ENCODE measurements at places on chromosomes 2 and 18. TPM values are rescaled to one million over a fixed set of nuclear protein-coding genes. Genes with fewer than 3 reads are reported as not detected.
A peak's percentile ranks its signal among the peaks of the same experiment; 100 is the strongest.

DNA sequence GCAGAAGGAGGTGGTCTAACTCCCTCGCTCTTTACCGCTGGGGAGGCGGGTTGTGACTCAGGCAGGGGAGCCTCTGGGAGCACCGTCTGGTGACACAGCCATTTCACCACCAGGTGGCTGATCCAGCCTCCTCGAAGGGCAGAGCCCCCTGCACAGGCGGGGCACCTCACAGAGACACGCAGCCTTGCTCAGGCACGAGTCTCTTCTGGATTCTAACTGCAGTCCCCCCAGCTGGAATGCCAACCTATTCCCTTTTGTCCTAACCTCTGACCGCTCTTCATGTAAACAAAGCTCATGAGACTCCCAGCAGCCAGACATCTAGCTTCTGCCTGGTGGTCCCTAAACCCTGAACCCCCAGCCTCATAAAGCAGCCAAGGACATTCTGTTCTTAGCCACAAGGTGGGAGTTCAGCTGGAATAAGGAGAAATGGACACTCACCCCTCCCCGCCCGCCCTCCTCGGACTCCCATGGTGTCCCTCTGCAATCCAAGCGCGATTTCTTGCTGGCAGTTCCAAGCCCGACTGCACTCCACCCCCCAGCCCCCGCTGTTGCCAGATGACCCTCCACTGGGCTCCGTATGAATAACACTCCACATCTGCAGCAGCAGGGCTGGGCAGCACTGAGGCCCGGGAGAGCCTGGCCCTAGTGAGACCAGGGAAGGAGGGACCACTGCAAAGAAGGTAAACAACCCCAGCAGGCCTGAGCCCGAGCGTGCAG is 84.3 kb downstream of the TNS1 start:
- DNase-seq: peak; percentile 37

DNA sequence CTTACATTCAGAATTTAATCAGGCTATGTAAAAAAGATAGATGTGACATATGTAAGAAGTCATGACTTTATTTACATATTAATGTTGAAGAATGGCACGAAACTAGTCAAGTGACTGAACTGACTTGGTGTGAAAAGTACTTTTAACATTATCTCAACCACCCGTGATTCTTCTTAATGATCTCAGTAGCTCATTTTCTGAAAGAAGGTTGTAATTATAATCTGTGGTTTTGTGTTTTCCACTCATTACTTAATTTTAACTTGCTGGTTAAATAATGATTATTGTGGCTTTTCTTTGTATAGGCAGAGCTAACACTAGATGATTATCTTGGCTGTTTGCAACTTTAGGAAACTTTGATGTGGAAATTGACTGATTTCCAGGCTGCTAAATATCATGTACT is 18.5 kb downstream of the KCNJ13 start:
- DNase-seq: no peak

The RGPD4 gene
- total RNA-seq: not detected

- DNase-seq: no peak
Measured at GRCh38 chr2:210207929-210208328, 17.3 kb downstream of the ACADL start.

DNA sequence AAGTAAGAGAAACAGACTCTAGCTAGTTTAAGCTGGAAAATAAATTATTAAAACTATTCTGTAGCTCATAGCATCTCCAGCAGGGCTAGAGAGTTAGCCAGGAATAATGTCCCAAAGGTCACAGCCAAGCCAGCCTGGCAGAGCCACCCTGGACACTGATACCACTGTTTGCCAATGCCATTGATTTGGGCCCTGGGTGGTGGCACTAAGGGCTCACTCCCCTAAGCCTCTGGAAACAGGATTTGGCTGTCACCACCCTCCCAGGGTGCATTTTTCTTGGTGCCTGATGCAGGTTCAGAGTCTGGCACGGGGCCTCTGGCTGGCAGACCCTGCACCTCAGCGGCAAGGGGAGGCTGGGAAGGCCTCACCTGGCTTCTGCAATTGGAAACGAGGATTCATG is 7.1 kb downstream of the SH2D6 start:
- DNase-seq: no peak

- DNase-seq: no peak
Measured at GRCh38 chr18:44918142-44918476, 237.4 kb downstream of the SETBP1 start.

The SUPT7L gene
- 39.1 TPM for total RNA-seq

The EFHD1 gene
- 1.6 TPM for total RNA-seq

The GAL3ST2 gene
- total RNA-seq: not detected

DNA sequence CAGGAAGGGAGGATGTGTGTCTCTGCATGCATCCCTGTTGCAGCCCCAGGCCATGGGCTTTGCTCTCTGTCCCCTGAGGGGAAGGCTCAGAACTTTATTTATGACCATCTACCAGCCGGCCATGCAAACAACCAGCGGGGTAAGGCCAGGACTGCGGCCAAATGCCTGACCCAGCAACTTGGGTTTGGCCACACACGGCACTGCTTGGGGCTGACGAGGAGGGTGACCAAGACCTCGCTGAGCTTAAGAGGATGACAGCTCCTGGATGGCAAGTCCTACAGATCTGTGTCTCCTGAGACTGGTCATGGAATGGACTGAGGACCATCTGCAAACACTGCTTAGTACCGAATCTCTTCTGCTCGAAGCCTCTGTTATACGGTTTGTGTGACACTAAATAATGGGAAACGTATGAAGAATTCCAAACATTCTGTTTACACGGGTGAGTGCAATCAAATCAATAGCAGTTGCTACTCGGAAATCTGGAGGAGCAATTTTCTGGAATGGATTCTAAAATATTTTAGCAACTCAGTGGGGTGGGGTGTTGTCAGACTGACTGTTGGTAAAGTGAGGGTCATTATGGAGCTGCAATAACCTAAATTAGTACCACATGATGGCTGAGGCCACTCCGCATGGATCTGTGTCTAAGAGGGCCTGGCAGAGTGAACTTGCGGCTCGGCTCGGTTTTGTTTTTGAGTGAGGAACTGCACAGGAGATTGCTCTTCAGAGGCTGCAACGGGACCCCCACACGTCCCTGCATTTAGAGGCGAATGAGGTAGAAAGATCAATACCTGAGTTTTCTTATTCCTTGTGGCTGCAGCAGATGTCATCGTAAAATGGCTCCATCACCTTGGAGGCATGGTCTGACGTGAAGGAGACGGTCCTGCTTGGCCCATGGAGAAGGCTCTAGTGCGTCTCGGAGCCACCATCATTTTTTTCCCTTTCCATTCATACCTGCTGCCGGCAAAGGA is 26.6 kb downstream of the TMEM18 start:
- no peak for DNase-seq

Measured in endothelial cell (in vitro differentiated cells).